ENCODE measurements at places on chromosomes 7 and 10.

GRCh38 chr10:24214762-24215161 is 5.8 kb downstream of the KIAA1217 start:
- DNase-seq = peak; percentile 12

DNA sequence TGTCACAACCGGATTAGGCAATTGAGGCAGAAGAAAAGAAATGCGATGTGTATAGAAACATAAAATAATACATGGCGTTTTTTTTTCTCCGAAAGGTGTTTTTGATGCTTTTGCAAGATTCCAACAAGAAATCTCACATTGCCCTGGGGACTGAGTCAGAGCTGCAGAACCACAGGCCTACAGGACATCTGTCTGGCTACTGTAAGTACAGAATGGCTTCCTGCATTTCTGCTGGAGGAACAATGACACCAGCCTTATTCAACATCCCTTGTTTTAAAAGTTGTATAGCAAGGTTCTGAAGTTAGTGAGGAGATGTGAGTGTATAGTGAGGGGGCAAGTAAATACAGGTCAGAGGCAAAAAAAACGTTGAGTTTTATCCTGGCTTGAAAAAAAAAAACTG is 256.4 kb downstream of the ABCA13 start:
- peak; percentile 14 for DNase-seq

DNA sequence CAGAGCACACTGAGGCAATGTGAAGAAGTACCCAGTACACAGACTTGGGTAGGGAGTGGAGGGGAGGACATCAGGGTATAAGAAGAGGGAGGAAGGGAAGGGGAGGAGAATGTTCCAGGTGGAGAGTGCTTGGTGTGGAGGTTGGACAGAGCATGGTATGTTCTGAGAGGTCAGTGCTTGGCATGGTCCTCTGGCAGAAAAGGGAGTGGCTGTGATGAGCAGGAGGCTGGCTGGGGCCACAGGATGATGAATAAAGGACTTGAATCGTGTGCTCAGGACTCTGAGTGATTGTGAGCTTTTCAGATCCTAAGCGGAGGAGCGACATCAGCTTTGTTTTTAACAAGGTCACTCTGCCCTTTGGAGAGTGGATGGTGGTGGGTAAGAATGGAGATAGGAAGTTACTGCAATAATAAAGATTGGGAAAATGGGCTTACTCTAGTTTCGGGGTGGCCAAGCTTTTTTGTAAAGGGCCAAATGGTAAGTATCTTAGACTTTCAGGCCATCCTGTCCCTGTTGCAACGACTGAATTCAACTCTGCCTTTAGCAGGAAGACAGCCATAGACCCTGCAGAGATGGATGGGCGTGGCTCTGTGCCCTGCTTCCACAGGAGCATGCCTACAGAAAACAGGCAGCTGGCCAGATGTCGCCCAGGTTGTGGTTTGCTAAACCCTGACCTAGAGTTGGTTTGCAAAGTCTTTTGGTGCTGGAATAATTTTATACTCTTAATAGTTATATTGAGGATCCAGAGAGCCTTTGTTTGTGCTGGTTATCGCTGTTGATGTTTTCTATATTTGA is 8.4 kb downstream of the PPP2R2D start:
- DNase-seq = no peak

DNA sequence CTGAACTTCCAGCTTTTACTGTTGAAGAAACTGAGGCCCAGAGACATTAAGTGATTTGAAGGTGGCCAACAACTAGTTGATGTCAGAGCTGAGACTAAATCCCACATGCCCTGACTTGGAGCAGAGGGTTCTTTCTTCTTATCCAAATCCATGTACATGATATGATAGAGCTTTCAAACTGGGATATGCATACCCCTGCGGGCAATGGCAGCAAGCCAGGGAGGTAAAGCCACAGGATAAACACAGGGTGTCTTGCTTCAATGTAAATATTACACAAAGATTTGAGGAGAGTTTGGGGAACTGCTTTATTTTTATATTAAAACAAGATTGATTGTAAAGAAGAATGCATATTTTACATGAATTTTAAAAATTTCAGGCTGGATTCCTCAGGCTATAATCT is 2.3 kb upstream of the LRRC72 start:
- no peak for DNase-seq

- no peak for DNase-seq
Observed at GRCh38 chr7:98085674-98086073, 21.0 kb upstream of the LMTK2 start.

- DNase-seq = peak; percentile 32
Observed at GRCh38 chr10:114301951-114302710, 63.1 kb downstream of the VWA2 start.

- no peak for DNase-seq
Observed at GRCh38 chr7:159169391-159169790, 24.7 kb upstream of the VIPR2 start.

GRCh38 chr7:41328544-41328943 is 374.3 kb downstream of the INHBA start:
- peak; percentile 33 for DNase-seq

DNA sequence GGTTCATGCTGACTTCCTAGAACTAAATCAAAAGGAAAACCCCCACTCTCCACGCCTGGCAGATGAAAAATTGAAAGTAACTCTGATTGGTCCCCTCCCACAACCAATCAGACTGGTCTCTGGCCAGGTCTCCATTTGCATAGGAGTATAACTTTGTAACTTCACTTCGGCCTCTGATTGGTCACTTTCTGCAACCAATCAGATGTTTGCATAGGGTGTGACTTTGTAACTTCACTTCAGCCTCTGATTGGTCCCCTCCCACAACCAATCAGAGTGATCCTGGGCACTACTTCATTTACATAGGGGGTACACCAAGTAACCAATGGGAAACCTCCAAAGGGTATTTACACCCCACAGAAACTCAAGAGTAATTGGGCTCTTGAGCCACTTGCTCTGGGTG is 306.6 kb upstream of the PFKP start:
- DNase-seq = no peak

- no peak for DNase-seq
Observed at GRCh38 chr7:147053746-147054145, 937.1 kb downstream of the CNTNAP2 start.

- DNase-seq = no peak
Observed at GRCh38 chr7:134453518-134453917, 5.4 kb downstream of the AKR1B1 start.

GRCh38 chr10:5470062-5470751 is 29.2 kb downstream of the CALML5 start:
- DNase-seq = no peak

GRCh38 chr7:123633553-123633952 is 22.1 kb upstream of the LMOD2 start:
- DNase-seq = peak; percentile 17

- no peak for DNase-seq
Observed at GRCh38 chr10:72525689-72526088, 100.2 kb downstream of the MICU1 start.

- no peak for DNase-seq
Observed at GRCh38 chr10:45278860-45279498, 36.4 kb downstream of the OR13A1 start.

GRCh38 chr10:119413093-119413453 is 129.4 kb downstream of the RGS10 start:
- peak; percentile 17 for DNase-seq

DNA sequence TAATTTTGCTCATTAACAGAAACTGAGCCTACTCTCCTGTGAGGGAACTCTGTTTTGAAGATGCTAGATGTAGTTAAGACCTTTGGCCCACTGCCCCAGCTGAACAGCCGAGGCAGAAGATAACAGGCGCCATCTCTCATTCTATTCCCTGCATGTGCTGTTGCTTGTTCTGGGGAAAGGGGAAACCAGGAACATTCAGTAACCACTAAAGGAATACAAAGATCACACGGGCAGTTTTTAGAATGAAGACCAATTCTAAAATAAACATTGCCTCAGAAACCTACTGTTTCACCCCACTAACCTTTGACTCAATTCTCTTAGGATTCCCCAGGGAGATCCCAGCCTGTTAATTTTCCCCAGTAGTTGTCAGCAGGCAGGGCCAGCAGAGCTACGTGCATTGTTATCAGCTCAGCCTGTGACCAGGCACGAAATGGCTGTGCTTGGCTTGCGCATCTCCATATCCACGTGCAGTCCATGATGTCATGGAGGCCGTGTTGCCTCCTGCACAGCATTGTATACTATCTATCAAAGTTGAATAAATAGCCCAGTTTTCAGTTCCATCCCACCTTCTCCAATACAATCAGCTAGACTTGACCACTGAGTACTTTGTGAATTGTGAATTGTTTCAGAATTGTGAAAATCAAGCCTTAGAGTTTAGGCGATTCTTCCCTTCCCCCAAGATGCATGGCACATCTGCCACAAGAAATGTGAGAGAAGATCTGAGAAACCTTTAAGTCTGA is 36.0 kb downstream of the ANK3 start:
- DNase-seq = no peak

- DNase-seq = peak; percentile 73
Observed at GRCh38 chr7:77426521-77427051, 10.4 kb upstream of the GSAP start.
